GM12892 (cell line): ENCODE measurements at places on chromosomes 3 and 15.

DNA sequence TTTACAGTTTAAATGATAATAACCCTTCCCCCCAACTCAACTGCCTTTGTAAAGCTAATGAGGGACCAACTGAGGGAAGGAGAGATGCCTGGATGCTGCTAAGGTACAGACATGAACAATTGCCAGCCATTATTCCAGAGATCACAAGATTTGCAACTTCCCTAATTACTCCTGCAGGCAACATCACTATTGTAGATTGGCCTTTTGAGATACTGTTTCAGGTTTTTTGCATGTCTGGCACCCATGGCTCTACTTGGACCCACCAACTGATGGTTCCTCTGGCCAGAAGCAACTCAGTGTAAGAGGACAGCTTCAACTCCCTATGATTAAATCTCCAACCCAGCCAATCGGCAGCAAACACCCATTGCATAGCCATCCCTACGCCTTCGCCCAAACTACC is 478.7 kb downstream of the FHIT start:
- no peak for DNase-seq

DNA sequence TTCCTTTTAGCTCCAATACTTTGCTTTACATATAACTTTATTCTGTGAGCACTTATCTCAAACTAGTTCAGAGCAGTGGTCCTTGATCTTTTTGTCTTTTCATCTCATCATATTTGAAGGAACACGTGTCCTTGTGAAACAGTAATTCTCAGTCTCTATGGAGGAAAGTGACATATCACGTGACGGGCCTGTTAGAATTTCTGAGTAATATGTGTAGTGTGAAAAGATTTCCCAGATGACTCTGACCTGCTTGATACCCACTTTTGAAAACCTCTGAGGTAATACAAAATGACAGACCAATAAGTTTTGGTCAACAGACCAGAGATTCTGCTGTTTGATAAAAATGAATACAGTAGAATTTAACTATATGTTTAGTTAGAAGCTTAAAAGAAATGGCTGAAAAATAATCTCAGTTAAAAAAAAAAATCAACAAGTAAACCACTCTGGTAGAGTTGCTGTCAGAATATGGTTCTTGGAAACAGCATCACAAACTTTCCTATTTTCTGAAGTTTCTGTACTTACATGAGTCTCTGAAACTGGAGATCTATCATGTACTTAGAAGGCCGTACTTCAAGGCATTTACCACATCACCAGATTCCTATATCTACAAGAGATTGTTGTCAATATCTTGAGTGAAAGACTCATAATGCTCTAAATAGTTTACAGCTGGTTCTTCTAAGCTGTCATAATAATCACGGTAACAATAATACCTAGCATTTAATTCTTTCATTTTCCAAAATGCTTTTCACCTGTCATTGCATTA is 590.2 kb upstream of the TBL1XR1 start:
- no peak for DNase-seq

- no peak for DNase-seq
These were observed 1.7 kb downstream of the SIN3A start for GRCh38 chr15:75449585-75450306.

DNA sequence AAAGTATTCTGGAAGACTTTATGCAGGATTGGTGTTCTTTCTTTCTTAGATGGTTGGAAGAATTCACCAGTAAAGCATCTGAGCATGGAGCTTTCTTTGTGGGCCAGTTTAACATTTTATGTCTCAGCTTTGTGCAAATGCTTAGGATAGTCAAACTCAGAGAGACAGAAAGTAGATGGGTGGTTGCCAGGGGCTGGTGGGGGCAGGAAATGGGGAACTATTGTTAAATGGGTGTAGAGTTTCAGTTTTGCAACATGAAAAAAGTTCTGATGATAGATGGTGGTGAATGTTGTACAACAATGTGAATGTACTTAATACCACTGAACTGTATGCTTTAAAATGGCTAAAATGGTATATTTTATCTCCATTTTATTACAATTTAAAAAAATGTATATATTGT is 24.8 kb downstream of the SPCS1 start:
- DNase-seq, result no peak

DNA sequence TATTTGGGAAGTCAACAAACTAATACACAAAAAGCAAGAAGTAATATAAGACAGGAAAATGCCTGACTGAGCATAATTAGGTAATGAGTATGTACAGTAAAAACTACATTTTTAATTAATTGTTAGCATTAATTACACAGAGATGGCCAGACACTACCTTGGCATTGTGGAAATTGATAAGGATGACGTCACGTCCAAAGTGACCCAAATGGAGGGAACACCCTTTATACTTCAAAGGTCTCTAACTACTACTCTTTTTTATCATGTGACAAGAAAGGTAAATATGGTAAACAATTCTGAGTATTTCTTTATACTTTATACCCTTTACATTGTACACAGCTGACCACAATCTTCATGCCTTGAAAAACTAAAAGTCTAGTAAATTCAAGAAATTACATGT is 22.4 kb upstream of the GUCA1C start:
- no peak for DNase-seq

GRCh38 chr3:160649596-160649995 is 27.4 kb upstream of the ARL14 start:
- DNase-seq, result no peak

DNA sequence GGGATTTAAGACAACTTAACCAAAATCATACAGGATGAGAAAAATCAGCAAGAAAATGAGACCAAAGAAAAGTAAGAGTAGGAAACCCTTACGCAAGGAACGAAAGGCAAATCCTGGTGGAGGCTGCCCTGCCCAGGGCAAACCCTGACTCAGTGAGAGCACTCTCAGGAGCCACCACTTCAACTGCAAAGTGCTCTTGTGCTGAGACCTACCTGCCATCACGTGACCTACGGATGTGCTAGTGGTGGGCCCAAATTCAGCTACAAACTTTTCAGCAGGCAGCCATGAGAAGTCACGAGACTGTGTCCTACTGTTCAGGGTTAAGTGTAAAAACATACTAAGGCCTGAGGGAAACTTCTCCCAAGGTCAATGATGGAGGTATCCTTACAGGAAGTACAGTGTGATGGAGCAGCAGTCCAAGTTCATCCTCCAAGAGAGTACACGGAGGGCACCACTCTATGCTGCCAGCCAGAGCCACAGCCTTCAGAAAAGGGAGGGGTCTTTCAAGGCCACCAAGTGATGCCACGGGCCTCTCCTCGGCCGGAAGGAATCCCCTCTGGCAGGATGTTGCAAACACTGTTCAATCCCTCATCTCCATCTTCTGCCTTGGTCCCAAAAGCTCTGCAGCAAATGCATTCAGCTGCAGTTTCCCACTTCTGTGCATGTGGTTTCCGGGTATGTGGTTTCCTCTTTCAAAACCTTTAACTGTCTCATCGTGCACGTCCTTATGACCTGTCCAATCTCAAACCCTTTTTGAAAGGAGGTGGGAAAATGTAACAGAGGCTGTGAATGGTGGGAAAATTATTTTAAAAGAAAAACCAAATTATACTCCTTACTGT is 9.5 kb downstream of the CHSY1 start:
- no peak for DNase-seq
